Epithelial cell of proximal tubule (primary cell): ENCODE measurements at places on chromosomes 6 and 20. TPM values are rescaled to one million over a fixed set of nuclear protein-coding genes. Genes with fewer than 3 reads are reported as not detected.

SNAI1 gene
- 1.4 and 2.0 TPM in 2 replicates for total RNA-seq

SRSF12 gene
- total RNA-seq: 5.4 and 6.2 TPM in 2 replicates

IL17A gene
- not detected in 2 replicates for total RNA-seq

EXOC2 gene
- total RNA-seq: 22.0 and 24.0 TPM in 2 replicates

RIPOR3 gene
- 0.29 and 1.8 TPM in 2 replicates for total RNA-seq

TNNC2 gene
- not detected in 2 replicates for total RNA-seq

TMEM244 gene
- total RNA-seq: not detected in 2 replicates

VGLL2 gene
- not detected in 2 replicates for total RNA-seq

RAE1 gene
- total RNA-seq: 54.1 and 74.3 TPM in 2 replicates

IL17F gene
- total RNA-seq: not detected in 2 replicates

COL12A1 gene
- total RNA-seq: 17.5 and 37.7 TPM in 2 replicates

DDX27 gene
- 34.2 and 42.8 TPM in 2 replicates for total RNA-seq

INSM1 gene
- not detected in 2 replicates for total RNA-seq

CHMP4B gene
- total RNA-seq: 41.3 and 59.0 TPM in 2 replicates

GNAS-AS1 gene
- 0.35 and 0.51 TPM in 2 replicates for total RNA-seq

CDC40 gene
- total RNA-seq: 11.3 and 14.1 TPM in 2 replicates

RSPH4A gene
- total RNA-seq: not detected in 2 replicates

GLP1R gene
- 0.07 TPM in 1 of 2 replicates, not detected in the other for total RNA-seq

RAD21L1 gene
- 0.06 and 1.2 TPM in 2 replicates for total RNA-seq

MOXD1 gene
- total RNA-seq: 28.5 and 47.9 TPM in 2 replicates

SLC22A1 gene
- total RNA-seq: 0.12 TPM in 1 of 2 replicates, not detected in the other

LRP11 gene
- 41.7 and 54.5 TPM in 2 replicates for total RNA-seq

CENPW gene
- 29.0 and 30.2 TPM in 2 replicates for total RNA-seq

TGIF2 gene
- total RNA-seq: 13.4 and 22.0 TPM in 2 replicates

ANGPT4 gene
- not detected in 2 replicates for total RNA-seq

GCM1 gene
- not detected in 2 replicates for total RNA-seq

KAT14 gene
- total RNA-seq: 6.4 and 10.6 TPM in 2 replicates

DST gene
- 75.8 and 97.7 TPM in 2 replicates for total RNA-seq

CGA gene
- not detected in 2 replicates for total RNA-seq

PMEPA1 gene
- total RNA-seq: 59.4 and 62.5 TPM in 2 replicates

TFEB gene
- total RNA-seq: 2.4 and 3.3 TPM in 2 replicates

TP53TG5 gene
- not detected in 2 replicates for total RNA-seq

FBXL4 gene
- total RNA-seq: 10.6 and 13.1 TPM in 2 replicates

TFAP2D gene
- total RNA-seq: not detected in 2 replicates
